Left ventricle myocardium superior (tissue), 1 donor: ENCODE measurements at places on chromosomes 1 and 21.
A peak's percentile ranks its signal among the peaks of the same experiment; 100 is the strongest.

GRCh38 chr1:234562334-234562733 is 47.6 kb downstream of the IRF2BP2 start:
- peak; percentile 49 for DNase-seq

GRCh38 chr1:228555074-228555994 is 68.2 kb downstream of the RNF187 start:
- DNase-seq = no peak

DNA sequence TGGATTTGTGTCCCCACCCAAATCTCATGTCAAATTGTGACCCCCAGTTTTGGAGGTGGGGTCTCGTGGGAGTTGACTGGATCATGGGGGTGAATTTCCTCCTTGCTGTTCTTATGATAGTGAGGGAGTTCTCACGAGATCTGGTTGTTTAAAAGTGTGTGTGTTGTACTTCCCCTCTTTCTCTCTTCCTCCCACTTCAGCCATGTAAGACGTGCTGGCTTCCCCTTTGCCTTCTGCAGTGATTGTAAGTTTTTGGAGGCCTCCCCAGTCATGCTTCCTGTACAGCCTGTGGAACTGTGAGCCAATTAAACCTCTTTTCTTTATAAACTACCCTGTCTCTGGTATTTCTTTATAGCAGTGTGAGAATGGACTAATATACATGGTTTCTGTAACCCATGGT is 64.6 kb downstream of the RHOU start:
- DNase-seq = no peak

- no peak for DNase-seq
Measured at GRCh38 chr1:200749090-200749489, 10.4 kb downstream of the CAMSAP2 start.

- no peak for DNase-seq
Measured at GRCh38 chr1:205211839-205212536, 486 bp upstream of the DSTYK start.

DNA sequence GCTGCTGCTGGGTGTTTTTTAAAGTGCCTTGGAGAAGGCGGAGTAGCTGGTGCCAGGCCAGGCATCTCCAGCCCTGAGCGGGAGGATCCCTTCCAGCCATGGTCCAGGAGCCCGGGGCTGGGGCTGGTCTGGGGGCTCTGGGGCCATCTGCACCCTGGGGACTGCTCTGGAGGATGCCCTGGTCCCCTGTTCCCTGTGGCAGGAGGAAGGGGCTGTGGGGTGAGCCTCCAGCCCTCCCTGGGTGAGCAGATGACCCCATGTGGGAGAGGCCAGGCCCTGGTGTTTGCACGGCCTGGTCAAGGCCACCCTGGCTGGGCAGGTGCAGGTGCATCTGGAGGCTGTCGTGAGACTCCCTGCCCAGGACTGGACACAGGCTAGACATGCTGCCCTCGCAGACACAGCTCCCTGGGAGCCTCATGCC is 56.7 kb downstream of the SLX9 start:
- DNase-seq = peak; percentile 18

DNA sequence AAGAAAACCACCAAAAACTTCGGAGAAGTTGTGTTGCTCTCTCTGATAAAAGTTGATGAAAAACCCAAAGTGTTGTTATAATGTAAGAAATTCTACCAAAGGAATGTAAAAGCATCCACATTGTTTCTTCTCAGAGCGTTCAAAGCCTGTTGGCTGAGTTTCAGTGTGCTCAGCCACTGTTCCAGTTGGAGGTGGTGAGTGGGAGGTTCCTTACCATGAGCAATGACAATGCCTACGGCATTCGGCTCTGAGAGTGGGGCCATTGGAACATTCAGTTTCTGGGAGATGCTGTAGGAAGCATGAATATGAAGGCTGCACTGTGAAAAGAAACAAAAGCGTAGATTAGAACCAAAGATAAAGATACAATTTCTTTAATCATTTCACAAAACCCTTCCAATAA is 20.5 kb upstream of the MYBPHL start:
- no peak for DNase-seq

DNA sequence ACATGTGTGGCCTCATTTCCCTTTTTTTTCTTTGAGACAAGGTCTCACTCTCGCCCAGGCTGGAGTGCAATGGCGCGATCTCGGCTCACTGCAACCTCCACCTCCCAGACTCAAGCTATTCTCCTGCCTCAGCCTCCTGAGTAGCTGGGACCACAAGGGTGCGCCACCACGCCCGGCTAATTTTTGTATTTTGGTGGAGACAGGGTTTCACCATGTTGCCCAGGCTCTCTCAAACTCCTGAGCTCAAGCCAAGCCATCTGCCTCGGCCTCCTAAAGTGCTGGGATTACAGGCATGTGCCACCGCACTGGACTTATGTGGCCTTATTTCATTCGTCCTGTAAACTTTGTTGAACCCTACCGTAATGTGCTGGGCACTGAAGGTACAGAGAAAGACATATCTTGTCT is 569 bp upstream of the WARS2 start:
- DNase-seq = peak; percentile 44

DNA sequence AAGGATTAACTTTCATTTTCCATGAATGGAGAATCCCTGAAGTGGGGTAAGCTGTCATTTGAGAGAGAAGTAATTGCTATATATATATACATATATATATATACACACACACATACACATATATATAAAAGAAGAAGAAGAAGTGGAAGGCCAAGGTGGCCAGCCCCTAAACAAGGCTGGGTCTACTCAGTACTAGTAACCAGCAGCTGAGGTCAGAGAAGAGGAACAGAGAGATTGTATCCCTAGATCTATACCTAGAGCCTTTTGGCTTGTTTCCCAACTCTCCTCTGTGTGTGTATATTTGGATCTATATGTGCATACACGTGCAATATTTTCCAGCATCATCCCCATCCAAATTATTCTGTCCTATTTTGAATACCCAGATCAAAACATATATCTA is 5.2 kb downstream of the TNFSF4 start:
- DNase-seq = no peak

DNA sequence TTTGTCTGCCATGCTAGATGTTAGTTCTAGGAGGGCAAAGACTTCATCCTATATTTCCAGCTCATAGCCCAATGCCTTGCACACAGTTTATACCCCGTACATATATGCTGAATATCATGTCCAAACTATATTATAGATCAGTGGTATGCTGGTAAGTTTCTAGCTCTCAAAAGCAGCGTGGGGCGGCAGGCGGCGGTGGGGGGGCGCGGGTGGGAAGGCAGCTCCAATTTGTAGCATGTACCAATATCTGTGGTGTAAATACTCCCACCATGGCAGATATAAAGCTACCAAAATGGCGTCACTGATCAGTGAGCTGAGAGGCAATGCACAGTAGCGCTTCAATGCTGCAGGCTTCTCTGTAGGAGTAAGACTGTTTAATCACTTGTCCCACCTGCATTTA is 77.1 kb downstream of the PATJ start:
- DNase-seq = no peak

DNA sequence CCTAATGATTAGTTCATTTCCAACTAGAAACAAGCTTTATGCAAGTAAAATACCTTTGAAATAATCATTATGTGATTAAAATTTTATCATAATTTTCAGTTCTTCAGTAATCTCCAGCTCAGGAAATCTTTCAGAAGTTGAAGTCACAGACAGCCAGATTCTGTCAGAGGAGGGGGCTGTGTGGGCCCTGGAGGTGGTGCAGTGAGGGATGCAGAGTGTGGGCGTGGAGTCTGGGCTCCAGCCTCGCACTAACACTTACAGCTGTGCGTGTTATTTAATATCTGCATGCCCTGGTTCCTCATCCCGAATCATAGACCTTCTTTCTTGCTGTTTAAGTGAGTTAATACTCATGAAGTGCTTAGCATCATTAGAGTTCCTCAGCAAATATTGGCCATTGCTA is 23.9 kb downstream of the WDR64 start:
- no peak for DNase-seq

- DNase-seq = no peak
Measured at GRCh38 chr1:174301295-174302077, 142.2 kb downstream of the RABGAP1L start.

- no peak for DNase-seq
Measured at GRCh38 chr1:166900987-166901386, 24.9 kb upstream of the TADA1 start.

DNA sequence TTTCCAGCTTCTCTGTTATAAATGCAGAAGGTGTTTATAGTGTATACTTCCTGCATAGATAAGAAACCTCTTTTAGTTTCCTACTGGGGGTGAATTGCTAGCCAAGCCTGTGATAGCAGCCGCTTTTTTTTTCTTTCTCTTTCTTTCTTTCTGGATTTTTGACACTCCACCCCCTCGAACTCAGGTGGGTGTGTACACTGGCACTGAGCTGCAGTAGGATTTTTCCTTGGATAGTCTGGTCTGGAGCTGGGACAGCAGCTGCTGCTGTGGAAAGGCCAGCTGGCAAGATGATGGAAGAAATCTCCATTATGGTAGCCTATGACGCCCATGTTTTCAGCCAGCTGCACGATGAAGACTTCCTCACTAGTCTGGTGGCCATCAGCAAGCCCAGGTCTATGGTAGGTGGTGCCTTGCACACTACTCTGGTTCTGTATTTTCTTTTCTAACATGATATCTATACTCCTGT is 122.5 kb upstream of the CACYBP start:
- no peak for DNase-seq

DNA sequence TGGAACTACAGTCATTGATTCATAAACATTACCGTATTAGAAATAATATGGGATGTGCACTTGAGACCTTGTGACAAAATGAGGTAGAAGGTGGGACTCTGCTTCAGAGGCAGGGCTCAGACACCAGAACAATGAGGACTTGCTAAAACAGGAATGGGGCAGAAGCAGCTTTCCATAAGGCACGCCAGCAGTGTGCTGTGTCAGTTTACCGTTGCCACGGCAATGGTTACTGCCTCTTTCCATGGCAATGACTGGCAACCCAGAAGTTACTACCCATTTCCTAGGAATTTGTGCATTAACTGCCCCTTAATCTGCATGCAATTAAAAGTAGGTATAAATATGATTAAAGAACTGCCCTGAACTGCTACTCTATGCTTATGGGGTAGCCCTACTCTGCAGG is 169.0 kb downstream of the CHRM3 start:
- DNase-seq = no peak

DNA sequence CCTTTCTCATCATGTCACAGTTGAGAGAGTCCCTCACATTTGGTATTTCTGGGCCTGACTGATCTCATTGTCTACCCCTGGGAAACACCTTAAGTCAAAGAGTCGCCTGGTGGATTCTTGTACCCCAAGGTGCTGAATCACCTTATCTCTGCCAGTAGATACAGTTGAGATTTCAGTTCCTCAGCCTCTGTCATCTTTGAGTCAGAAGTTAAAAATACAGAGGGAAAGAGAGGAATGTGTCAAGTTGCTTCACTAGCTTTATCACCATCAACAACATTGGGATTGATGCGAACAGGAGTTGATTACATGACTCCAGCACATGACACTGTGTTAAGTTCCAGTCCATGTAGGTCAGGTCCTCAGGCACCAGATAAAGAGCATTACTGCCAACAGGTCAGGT is 513.0 kb downstream of the NUF2 start:
- no peak for DNase-seq

- DNase-seq = no peak
Measured at GRCh38 chr1:39922251-39922688, 20.6 kb upstream of the MYCL start.
